ENCODE measurements at places on chromosomes 3 and 15. TPM values are rescaled to one million over a fixed set of nuclear protein-coding genes. Genes with fewer than 3 reads are reported as not detected.
A peak's percentile ranks its signal among the peaks of the same experiment; 100 is the strongest.

GRCh38 chr3:25381083-25381482, 47.0 kb upstream of the RARB start:
- H3K4me3 ChIP-seq = no peak overlapping the region
- DNase-seq = no peak
- H3K36me3 ChIP-seq = no peaks in the 10 kb centered on the region
- no peaks in the 10 kb centered on the region for H3K27me3 ChIP-seq
- H3K4me1 ChIP-seq = peaks cover 10% of the 10 kb centered on the region

GRCh38 chr3:141320399-141321108, 47.8 kb upstream of the ZBTB38 start:
- H3K4me1 ChIP-seq = no peaks in the 10 kb centered on the region
- no peak overlapping the region for H3K4me3 ChIP-seq
- no peak for DNase-seq

DNA sequence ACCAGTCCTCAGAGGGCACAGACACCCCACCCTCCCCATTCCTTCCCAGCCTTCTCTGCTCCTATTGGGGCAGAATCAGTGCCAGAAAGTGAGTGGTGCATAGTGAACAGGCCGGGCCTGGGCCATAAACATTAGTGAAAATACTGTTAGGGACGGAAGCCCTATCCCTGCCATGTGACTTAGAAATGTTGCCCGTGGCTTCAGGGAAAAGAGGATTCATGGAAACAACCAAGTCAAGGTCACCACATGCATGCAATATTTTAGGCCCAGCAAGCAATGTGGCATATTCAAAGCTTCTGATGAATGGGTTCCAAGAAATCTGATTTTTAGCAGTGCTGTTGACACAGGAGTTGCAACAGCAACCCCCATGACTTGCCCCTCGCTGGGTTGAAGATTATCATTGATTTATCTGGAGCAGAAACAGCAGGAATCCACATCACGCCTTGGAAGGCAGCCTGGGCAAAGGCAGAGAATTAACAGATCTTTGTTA, 52.3 kb downstream of the CCNL1 start:
- DNase-seq = no peak
- no peak overlapping the region for H3K4me3 ChIP-seq
- no peaks in the 10 kb centered on the region for H3K27me3 ChIP-seq
- no peaks in the 10 kb centered on the region for H3K36me3 ChIP-seq
- H3K27ac ChIP-seq = no peak overlapping the region

- H3K27ac ChIP-seq = no peak overlapping the region
- H3K27me3 ChIP-seq = no peaks in the 10 kb centered on the region
- H3K4me1 ChIP-seq = peaks cover 22% of the 10 kb centered on the region
- no peaks in the 10 kb centered on the region for H3K36me3 ChIP-seq
- H3K4me3 ChIP-seq = no peak overlapping the region
- DNase-seq = no peak
Observed at GRCh38 chr3:50532062-50532705, 28.8 kb upstream of the CACNA2D2 start.

GRCh38 chr3:7275396-7275795, 414.5 kb downstream of the GRM7 start:
- no peak overlapping the region for H3K4me3 ChIP-seq
- DNase-seq = no peak
- H3K4me1 ChIP-seq = peaks cover 7% of the 10 kb centered on the region
- H3K27me3 ChIP-seq = no peaks in the 10 kb centered on the region
- no peak overlapping the region for H3K27ac ChIP-seq
- no peaks in the 10 kb centered on the region for H3K36me3 ChIP-seq

KLHL40 gene
- not detected for total RNA-seq

TM6SF1 gene
- 19.9 TPM for total RNA-seq

ULK3 gene
- 84.3 TPM for total RNA-seq

DNA sequence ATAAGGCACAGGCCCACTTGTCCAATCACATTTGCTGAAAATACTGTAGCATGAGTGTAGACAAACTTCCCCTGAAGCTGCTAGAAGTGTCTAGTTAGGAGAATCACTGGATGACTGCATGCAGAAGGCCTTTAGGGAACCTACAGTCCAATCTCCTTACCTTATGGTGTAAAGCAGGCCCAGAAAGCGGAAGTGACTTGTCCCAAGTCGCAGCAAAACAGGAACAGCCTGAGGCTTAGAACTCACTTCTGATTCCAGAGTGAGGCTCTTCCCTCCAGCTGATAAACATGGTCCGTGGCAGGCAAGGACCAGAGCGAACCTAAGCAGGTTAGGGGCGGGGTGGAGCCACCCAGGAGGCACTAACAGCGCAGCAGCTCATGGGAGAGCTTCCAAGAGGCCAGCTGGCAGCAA, 2.5 kb downstream of the GRAMD2A start:
- peaks cover 10% of the 10 kb centered on the region for H3K36me3 ChIP-seq
- no peaks in the 10 kb centered on the region for H3K27me3 ChIP-seq
- H3K27ac ChIP-seq = no peak overlapping the region
- peaks cover 22% of the 10 kb centered on the region for H3K4me1 ChIP-seq
- no peak overlapping the region for H3K4me3 ChIP-seq

- no peaks in the 10 kb centered on the region for H3K27me3 ChIP-seq
- no peak overlapping the region for H3K27ac ChIP-seq
- H3K36me3 ChIP-seq = no peaks in the 10 kb centered on the region
- DNase-seq = peak; percentile 26
- peak overlapping the region; percentile 56 for H3K4me3 ChIP-seq
- H3K4me1 ChIP-seq = peaks cover 30% of the 10 kb centered on the region
Observed at GRCh38 chr3:12966847-12967605, 106.2 kb downstream of the IQSEC1 start.

TEX264 gene
- 109 TPM for total RNA-seq

GRCh38 chr3:132690040-132690439, 29.9 kb downstream of the UBA5 start:
- peaks cover 56% of the 10 kb centered on the region for H3K36me3 ChIP-seq
- no peaks in the 10 kb centered on the region for H3K27me3 ChIP-seq
- no peak for DNase-seq
- no peak overlapping the region for H3K27ac ChIP-seq

DNA sequence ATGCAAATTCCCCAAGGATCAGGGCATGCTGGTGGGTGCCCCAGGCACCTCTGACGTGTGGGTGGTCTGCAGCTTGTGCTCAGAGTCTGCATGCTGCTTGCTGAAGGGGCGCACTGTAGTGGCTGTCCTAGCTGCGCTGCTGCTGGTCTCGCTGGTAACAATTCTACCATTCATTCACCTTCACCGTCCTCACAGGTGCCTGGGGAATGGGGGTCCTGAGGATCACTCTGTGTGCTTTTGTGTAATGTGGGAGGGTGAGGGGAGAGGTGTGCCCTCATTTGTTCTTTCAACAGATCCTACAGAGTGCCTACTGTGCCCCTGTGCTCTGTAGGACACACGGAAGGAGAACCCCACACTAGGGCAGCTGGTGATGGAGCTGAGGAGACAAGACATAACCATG, 2.1 kb upstream of the ITGA11 start:
- no peak for DNase-seq
- no peaks in the 10 kb centered on the region for H3K27me3 ChIP-seq
- peaks cover 17% of the 10 kb centered on the region for H3K4me1 ChIP-seq
- no peak overlapping the region for H3K4me3 ChIP-seq

CHST13 gene
- total RNA-seq = not detected

GRCh38 chr3:149374391-149374790, 3.1 kb downstream of the TM4SF1 start:
- peak overlapping the region; percentile 3 for H3K27ac ChIP-seq
- no peak for DNase-seq
- H3K4me3 ChIP-seq = no peak overlapping the region
- peaks cover 28% of the 10 kb centered on the region for H3K4me1 ChIP-seq
- no peaks in the 10 kb centered on the region for H3K27me3 ChIP-seq

LRRC34 gene
- total RNA-seq = 6.4 TPM

- H3K27ac ChIP-seq = no peak overlapping the region
- DNase-seq = no peak
- H3K36me3 ChIP-seq = no peaks in the 10 kb centered on the region
- no peaks in the 10 kb centered on the region for H3K4me1 ChIP-seq
- no peaks in the 10 kb centered on the region for H3K27me3 ChIP-seq
Observed at GRCh38 chr3:160829486-160830009, 73.5 kb downstream of the PPM1L start.

DNA sequence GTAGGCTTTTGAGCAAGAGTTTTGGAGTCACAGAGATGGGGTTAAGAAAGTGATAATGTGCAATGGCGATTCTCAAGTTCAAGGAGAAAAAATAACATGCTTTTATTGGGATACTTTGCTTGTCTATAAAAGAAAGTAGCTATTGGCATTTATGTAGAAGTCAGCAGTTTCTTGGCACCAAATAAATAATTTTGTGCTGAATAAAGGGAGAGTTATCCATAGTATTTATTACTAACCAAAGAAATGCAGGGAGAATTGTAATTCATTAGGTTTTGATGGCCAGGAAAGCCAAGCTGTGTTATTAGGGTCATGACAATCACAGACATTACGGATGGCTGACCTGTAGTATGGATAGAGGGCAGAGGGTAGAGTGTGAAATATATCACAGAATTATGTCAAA, 33.1 kb downstream of the BTD start:
- peak overlapping the region; percentile 2 for H3K27ac ChIP-seq
- no peak for DNase-seq
- no peak overlapping the region for H3K4me3 ChIP-seq

GRCh38 chr3:122057671-122058070, 2.5 kb downstream of the CD86 start:
- H3K4me1 ChIP-seq = no peaks in the 10 kb centered on the region
- no peak overlapping the region for H3K27ac ChIP-seq
- no peaks in the 10 kb centered on the region for H3K27me3 ChIP-seq
- H3K36me3 ChIP-seq = no peaks in the 10 kb centered on the region

- H3K4me3 ChIP-seq = no peak overlapping the region
- H3K36me3 ChIP-seq = no peaks in the 10 kb centered on the region
- DNase-seq = no peak
Observed at GRCh38 chr3:154972951-154973350, 107.2 kb upstream of the MME start.

DNA sequence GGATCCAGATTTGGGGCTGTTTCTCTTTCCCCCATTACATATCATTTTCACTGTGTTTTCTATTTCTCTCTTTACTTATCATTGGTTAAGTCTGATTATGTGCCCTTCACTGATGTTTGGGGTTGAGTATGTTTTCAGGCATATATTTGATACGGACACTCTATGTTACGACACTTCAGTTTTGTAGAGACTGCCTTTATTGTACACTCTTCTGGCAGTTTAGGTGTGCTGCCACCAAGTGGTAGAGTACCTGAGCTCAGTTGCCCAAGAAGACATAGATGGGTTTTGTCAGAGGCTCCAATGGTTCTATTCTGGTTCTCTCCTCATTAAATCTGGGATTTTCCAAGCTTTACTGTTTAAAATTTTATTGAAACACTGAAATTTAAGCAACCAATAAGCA, 255.0 kb upstream of the ROPN1 start:
- no peak overlapping the region for H3K4me3 ChIP-seq
- no peaks in the 10 kb centered on the region for H3K27me3 ChIP-seq
- DNase-seq = no peak
- H3K27ac ChIP-seq = peak overlapping the region; percentile 93
- peaks cover 16% of the 10 kb centered on the region for H3K4me1 ChIP-seq

DNA sequence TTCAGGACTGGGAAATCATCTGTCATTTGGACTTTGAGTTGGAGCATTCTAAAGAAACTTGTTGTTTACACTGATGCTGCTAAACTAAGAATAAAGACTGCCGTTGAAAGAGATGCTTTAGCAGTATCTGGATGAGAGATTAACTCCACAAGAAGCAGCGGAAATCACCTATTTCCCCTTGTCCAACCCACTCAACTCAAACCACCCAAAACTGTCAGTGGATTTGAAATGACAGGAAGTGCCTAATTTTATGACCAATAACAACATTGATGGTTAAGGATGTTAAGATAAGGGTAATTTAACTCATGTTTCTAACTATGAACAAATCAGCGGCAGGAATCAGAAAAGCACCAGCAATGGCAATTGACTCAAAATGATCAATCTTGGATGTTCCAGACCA, 110.8 kb upstream of the NR2F2 start:
- no peaks in the 10 kb centered on the region for H3K36me3 ChIP-seq
- H3K27me3 ChIP-seq = no peaks in the 10 kb centered on the region
- no peak overlapping the region for H3K4me3 ChIP-seq
- H3K27ac ChIP-seq = no peak overlapping the region
- no peak for DNase-seq
- no peaks in the 10 kb centered on the region for H3K4me1 ChIP-seq

ETV5 gene
- total RNA-seq = 17.9 TPM

DNA sequence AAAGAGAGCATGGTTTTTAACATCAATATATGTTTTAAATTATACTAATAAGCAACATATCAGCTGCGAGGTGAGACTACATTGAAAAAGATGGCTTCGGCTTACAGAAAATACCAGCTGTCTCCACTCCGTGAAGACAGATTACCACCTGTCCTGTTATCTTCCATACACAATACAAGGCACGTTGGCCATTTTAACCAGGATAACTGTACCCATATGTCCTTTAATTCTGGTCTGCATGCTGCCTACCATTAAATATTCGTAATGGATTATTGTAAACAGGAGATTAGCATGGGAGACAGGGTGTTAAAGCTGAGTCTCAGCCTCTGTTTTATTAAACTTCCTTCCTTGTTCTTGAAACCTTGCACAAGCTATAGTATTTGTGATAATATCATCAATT, 855.5 kb downstream of the ROBO1 start:
- no peaks in the 10 kb centered on the region for H3K27me3 ChIP-seq
- H3K27ac ChIP-seq = no peak overlapping the region
- H3K36me3 ChIP-seq = no peaks in the 10 kb centered on the region
- no peak for DNase-seq
- no peak overlapping the region for H3K4me3 ChIP-seq

ARPP21 gene
- not detected for total RNA-seq

GOLIM4 gene
- total RNA-seq = 41.8 TPM

Measured in thyroid gland (tissue), 4 donors.